ENCODE measurements at places on chromosomes 11 and 22. TPM values are rescaled to one million over a fixed set of nuclear protein-coding genes. Genes with fewer than 3 reads are reported as not detected.

DNA sequence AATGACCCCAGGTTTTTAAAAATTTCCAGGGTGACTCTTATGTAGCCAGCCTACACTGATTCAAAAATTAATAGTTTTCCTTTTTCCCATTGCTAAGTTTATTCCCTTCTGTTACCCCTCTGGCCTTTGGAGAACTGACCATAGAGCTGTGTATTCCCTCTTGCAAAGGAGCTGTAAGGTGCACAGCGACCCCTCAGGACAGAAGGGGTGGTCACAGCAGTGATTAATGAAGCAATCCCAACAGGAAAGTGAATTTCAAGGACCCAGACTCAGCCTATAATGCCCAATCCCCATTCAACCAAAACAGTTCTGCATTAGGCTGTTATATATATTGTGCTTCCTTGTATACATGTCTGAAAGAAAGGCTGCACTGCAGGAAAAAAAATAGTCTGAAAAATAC lies 147.1 kb downstream of the WT1 start:
- peaks cover 4% of the 10 kb centered on the region for H3K27me3 ChIP-seq
- H3K27ac ChIP-seq = no peak overlapping the region
- no peaks in the 10 kb centered on the region for H3K36me3 ChIP-seq
- no peak for DNase-seq

- H3K27me3 ChIP-seq = no peaks in the 10 kb centered on the region
- peaks cover 91% of the 10 kb centered on the region for H3K4me1 ChIP-seq
- peak overlapping the region; percentile 79 for H3K27ac ChIP-seq
- H3K4me3 ChIP-seq = peak overlapping the region; percentile 32
Observed at GRCh38 chr11:102446606-102447005, 6.0 kb downstream of the TMEM123 start.

DNA sequence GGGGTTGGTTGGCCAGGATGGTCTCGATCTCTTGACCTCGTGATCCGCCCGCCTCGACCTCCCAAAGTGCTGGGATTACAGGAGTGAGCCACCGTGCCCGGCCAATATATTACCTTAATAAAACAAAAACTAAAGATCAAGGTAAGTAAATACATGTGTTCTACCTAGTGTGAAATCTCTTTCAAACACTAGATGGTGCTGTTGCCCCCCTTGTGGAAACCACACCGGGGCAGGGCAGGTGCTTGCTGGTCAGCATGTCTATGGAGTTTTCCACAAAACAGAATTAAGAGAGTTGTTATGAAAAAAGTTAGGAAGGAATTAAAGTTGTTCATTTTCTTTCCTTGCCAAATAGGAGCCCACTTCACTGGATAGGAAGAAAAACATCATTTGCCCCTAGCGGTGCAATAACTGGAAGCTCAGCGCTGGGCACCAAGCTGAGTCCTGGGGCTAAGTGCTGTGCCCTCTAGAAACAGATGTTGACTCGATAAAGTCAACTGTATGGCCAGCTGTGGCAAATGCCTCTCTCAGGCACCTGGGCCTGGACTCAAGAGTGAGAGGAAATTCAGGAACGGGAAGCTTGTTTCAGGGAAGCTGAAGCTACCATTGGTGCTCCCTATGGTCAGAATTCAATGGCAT lies 6.3 kb upstream of the KCNJ5 start:
- H3K4me1 ChIP-seq = no peaks in the 10 kb centered on the region
- no peak overlapping the region for H3K27ac ChIP-seq
- DNase-seq = peak; percentile 52
- H3K36me3 ChIP-seq = no peaks in the 10 kb centered on the region
- peaks cover 43% of the 10 kb centered on the region for H3K27me3 ChIP-seq
- H3K4me3 ChIP-seq = no peak overlapping the region

The SCGB1A1 gene
- not detected for total RNA-seq

The MUC5AC gene
- total RNA-seq = not detected

The PRRG4 gene
- total RNA-seq = 0.91 TPM
